Substantia nigra (tissue), 51 donors: ENCODE measurements at places on chromosomes 12 and 14.

- no peak for DNase-seq
These were observed 27.3 kb downstream of the CCDC88C start for GRCh38 chr14:91390165-91390778.

DNA sequence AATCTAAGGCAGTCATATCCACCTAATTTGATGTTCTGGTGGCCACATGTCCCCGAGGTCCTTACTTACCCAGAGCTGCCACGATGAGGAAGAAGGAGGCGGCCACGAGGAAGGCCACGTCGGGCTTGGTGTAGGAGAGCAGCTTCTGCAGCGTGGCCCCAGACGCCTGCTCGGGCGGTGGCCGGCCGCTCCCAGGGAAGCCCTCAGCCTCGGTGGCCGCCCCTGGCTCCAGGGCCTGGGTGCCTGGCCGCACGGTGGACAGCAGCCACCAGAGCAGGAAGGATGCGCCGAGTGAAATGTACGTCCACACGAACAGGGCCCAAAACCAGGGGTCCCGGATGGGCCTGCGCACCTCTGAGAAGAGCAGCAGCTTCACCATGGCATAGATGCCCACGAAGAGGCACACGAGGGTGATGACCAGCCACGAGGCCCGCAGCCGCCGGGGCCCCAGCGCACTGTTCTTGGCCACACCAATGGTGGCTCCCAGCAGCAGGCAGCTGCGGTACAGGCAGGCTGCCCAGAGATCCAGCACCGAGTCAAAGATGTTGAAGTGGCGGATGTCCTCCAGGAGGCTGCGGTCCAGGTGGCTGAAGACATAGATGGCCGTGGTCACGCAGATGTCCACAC lies 6.6 kb downstream of the ABCB9 start:
- DNase-seq = no peak

GRCh38 chr12:103645202-103645601 lies 58.1 kb downstream of the STAB2 start:
- DNase-seq = no peak

DNA sequence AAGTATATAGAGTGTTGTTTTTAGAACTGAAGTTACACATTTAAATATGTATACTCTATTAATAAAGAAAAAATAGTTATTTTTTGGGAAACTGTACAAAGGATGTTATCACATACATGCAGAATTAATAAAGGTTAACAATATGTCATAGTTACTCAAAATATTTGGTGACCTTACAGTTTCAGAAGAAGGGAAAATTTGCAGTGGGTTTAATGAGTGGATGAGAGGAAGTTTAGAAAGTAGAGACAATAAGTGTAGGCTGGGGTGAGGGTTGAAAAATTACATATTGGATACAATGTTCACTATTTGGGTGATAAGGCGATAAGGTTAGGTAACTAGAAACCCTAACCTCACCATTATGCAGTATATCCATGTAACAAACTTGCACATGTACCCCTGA lies 13.5 kb downstream of the WNK1 start:
- DNase-seq = no peak

GRCh38 chr12:115867854-115868253 lies 409.6 kb downstream of the MED13L start:
- DNase-seq = no peak

GRCh38 chr12:3129301-3130056 lies 52.3 kb downstream of the TSPAN9 start:
- no peak for DNase-seq

- no peak for DNase-seq
These were observed 10.6 kb downstream of the CD163L1 start for GRCh38 chr12:7433276-7433822.

GRCh38 chr12:101925361-101925760 lies 48.0 kb downstream of the DRAM1 start:
- no peak for DNase-seq

DNA sequence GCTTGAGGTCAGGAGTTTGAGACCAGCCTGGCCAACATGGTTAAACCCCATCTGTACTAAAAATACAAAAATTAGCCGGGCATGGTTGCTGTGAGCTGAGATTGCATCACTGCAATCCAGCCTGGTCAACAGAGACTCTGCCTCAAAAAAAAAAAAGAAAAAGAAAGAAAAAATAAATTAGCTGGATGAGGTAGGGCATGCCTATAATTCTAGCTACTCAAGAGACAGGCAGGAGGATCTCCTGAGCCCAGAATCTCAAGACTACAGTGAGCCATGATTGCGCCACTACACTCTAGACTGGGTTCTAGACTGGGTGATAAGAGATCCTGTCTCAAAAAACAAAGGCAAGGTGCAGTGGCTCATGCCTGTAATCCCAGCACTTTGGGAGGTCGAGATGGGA lies 16.9 kb downstream of the PPP4R3A start:
- no peak for DNase-seq

DNA sequence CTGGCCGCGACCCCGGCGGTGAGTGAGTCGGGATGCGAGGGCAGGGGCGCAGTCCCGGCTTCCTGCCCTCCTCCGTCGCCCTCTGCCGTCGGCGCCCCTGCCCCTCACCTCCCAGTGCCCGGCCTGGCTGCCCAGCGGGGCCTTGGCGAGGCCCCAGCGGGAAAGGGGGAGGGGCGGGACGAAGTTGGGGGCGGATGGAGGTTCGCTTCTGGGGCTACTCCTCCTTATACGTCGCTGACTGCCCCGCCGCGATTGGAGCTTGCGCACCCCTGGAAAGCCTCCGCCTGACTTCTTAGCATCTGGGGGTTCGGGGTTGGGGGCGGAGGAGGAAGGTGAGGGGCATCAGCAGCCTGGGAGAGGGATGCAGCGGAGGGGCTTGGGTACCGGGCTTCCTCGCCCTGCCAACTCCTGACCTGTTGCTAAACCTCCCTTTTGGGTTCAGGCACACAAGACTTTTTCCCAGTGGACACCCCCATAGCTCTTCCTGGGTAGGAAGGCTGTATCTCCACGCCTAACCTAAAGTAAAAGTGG lies 406 bp downstream of the TMEM263 start:
- DNase-seq = peak; percentile 14

DNA sequence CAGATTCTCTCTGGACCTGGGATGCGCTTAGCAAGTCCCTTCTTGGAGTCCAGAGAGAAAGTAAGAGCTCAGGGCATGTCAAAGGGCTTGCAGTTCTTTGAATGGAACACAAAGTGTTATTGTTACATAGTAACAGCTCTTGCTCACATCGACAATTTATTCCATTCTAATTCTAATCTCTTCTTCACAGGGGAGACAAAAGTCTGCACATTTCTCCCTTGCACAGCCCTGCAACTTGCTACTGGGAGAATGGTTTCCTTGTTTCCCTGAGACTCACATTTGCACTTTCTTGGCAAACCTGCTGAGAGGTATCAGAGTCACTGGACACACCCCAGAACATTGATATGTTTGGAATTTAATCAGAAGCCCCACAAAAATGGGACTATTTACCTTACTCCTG lies 209.9 kb upstream of the IGF1 start:
- no peak for DNase-seq

DNA sequence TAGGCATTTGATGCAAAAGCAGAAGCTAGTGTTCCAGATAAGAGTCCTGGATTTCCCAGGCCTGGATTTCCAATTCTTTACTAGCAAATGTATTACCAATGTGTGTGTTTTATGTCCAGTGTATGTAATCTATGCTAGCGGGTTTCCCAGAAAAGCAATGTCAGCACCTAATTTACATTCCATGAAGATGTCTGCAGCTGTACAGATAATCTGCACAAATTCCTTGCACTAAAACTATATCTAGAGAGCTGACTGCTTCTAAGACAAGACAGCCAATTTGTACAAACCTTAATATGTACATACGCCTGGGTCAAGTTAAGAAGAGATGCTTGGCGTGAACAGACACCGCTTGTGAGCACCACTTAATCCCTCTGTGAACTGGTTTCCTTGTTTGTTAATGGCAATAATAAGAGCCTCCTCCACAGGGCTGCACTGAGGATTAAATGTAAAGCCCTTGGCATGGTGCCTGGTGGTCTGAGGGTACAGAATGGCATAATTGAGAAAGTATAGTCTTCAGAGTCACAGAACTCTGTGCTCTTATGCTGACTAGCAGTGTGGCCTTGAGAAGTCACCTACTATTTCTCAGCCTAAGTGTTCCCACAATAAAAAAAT lies 185.6 kb downstream of the EPS8 start:
- no peak for DNase-seq

DNA sequence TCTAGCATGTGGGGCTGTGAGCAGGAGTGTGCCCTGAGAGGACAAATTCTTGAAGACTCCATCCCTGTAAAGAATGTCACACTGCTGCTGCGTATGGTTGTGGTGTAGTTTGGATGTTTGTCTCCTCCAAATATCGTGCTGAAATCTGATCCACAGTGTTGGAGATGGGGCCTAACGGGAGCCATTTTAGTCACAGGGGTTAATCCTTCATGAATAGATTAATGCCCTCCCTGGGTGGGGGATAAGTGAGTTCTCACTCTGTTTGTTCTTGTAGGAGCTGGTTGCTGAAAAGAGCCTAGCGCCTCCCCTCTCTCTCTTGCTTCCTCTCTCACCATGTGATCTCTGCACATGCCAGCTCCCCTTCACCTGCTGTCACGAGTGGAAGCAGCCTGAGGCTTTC lies 94.5 kb upstream of the VASH1 start:
- no peak for DNase-seq
